HAP-1 (cell line): ENCODE measurements at places on chromosomes 7 and 10.
A peak's percentile ranks its signal among the peaks of the same experiment; 100 is the strongest.

DNA sequence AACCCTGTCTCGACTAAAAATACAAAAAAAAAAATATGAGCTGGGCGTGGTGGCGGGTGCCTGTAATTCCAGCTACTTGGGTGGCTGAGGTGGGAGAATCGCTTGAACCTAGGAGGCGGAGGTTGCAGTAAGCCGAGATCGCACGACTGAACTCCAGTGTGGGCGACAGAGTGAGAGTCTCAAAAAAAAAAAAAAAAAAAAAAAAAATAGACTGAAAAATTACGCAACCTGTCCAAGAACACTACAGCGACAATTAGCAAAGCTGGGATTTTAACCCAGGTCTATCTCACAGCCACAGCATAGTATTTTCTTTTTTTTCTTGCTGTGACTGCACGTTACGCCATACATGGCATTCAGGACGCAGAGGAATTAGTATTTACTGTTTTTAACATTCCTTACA is 1.1 kb upstream of the RABGEF1 start:
- DNase-seq: no peak

- no peak for DNase-seq
These were observed 141.3 kb upstream of the VKORC1L1 start for GRCh38 chr7:65731562-65732035.

- no peak for DNase-seq
These were observed 53.9 kb downstream of the USP6NL start for GRCh38 chr10:11557513-11557912.

- no peak for DNase-seq
These were observed 631 bp upstream of the PRKRIP1 start for GRCh38 chr7:102395592-102395872.

DNA sequence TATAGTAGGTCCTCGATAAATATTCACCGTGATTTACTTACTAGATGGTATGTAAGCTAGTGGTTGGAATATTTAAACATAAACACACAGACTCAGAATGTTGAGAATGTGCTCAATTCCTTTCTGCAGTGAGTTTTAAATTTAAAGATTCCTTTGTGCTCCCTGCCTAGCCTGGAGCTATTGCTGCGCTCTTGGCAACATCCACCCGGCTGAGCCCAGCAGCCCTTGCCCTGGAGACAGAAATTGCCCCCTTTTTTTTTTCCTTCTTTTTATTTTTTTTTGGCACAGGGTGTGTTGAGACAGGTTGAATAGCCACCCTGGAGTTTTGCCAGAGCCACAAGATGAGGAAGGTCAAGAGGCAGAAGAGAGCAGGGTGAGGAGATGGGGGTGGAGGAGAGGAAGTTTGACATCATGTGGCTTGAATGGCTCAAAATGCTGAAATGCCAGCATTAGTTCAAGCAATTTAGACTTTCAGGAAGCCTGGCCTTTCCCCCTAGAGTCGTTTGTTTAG is 180.8 kb downstream of the PRKCQ start:
- no peak for DNase-seq

DNA sequence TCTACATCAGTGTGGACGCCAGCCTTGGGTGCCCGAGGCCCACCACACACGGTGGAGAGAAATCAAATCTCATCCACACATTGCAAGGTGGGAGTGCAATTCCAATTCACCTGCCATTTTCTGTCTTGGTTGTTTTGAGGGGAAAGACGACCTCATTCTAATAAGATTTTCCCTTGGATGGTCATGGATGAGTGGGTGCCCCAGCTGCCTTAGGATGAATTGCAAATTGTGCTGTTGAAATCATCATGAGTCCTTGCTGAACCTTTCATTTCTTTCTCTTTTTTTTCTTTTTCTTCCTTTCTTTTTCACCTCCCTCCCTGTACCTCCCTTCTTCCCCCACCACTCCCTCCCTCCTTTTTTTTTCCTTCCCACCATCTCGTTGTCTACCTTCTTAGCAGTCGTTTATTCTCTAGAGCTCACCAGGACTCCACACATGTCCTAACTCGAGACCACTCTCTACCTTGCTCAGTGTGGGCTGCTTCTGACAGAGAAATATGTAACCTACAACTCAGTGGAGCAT is 266.9 kb upstream of the NFE2L3 start:
- no peak for DNase-seq

GRCh38 chr10:3455385-3456334 is 283.1 kb upstream of the PITRM1 start:
- no peak for DNase-seq

DNA sequence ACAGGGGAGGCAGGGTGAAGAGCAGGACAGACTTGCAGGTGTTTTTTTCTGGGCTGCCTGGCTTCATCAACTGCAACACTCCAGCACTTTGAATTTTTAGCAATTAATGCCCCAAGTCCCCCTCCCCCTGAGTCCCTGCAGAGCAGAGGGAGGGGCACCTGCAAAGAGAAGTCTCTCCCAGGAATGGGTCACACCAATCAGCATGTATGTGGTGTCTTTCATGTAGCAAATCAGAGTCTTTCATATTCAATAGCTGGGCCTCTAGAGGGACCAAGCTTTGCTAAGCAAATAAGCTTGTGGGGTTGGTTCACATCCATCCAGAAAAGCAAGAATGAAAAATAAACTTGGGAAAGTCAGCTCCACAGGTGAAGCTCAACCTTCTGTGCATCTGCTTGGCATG is 90.7 kb downstream of the PARP12 start:
- peak; percentile 52 for DNase-seq

GRCh38 chr7:87322912-87323311 is 22.6 kb upstream of the CROT start:
- DNase-seq: no peak

GRCh38 chr7:73834626-73835191 is 3.9 kb downstream of the CLDN4 start:
- DNase-seq: no peak

DNA sequence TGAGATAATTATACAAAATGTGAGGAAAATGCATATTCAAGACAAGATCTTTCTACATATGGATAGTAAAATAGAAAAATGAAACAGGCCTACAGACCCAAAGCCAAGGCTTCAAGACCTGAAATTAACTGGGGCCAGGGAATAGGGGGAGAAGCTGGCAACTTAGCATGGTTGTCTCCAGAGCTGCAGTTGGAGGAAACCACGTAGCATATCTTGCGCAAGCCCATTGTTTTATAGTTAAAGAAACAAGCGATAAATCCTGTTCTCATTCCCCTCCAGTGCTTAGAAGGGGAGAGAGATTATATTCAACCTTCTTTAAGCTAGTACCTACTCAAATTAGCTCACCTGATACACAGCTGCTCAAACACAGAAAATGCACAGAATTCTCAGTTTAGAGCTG is 197.1 kb downstream of the SORCS1 start:
- no peak for DNase-seq

- no peak for DNase-seq
These were observed 8.4 kb downstream of the BNIP3 start for GRCh38 chr10:131973160-131973951.

DNA sequence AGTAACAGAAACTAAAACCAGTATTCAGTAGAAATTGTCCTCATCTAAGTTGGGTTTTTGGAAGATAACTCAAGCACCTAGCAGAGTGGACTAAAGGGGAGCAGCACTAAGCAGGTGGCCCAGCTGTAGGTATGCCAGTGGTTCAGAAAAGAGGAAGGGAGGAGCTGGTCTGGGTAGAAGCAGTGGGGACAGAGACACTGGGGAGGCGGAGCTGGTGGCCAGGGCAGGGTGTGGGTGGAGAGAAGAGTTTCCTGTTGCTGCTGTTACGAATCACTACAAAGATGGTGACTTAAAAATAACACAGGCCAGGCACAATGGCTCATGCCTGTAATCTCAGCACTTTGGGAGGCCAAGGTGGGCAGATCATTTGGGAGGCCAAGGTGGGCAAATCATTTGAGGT is 136.2 kb downstream of the WDR11 start:
- DNase-seq: no peak

DNA sequence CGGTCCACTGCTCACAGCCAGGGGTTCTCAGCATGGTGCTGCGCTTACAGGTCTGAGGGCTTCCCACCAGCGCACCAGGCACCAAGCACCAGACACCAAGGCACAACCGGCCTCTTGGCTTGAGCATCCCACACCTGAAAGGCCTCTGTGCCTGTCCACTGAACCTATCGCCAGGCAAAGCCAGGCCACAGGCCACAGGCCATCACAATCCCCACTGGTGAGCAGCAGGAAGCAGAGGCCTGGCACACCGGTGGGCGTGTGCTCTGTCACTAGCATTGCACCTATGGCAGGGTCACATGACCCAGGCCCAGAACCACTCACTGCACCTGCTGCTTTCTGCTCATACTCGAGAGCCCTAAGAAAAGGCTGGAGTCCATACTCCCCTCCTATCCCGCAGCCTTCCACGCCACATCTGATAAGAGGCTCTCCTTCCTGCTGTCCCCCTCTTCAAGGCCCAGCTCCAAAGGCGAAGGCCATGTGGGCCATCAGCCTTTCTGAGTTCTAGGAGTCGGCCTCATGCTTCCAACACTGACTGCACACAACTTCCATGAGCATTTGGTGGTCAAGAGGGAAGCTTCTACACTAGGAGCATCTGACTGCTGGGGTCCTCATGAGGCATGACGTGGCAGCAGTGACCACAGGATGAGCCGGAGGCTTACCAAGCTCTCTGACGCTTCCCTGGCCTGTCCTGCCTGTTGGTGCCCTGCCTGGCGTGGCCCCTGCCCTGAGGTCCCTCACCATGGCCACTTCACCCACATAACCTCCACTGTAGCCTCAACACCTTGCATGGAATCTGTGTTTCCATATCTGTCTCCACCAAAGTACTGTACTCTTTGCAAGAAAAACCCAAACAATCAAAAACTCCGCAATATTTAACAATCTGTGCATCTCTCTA is 166.3 kb downstream of the TNS3 start:
- DNase-seq: no peak

DNA sequence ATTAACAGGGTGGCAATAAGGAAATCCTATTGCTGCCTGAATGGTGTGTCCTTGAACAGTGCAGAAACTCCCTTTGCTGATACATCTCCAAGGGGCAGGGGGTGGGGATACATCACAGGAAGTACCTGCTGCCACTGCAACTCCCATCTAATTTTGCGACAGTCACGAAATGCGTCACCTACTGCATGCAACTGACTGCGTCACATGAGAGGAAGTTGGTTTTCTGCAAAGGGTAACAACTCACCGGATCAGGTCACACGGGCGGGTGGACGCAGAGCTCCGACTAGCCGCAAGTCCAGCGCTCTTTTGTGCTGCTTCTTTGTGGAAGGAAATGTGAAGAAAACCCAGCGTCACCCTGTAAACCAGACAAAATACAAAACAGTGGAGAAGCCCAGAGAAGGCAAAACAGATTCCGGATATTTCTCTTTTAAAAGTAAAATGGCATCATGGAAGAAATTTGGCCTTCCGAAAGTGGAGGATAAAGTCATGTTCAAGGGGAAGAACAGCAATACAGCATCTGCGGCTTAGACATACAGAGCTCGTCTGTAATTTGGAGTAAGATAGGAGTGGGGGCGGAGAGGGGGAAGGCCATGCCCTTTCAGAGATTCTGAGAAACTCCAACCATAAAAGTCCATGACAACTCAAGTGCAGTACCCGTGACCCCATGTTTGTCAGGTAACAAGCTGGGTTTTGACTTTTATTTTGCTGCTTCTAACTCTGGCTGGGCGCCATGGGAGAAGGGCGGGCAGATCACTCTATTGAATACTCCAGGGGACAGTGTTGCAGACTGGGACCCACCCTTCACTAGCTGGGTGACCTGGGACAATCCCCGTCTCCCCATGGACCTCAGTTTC is 32.3 kb upstream of the PLEKHS1 start:
- DNase-seq: no peak

GRCh38 chr7:73433924-73434700 is 534 bp downstream of the FZD9 start:
- DNase-seq: no peak

- DNase-seq: no peak
These were observed 124.7 kb upstream of the SDK1 start for GRCh38 chr7:3176112-3177000.

DNA sequence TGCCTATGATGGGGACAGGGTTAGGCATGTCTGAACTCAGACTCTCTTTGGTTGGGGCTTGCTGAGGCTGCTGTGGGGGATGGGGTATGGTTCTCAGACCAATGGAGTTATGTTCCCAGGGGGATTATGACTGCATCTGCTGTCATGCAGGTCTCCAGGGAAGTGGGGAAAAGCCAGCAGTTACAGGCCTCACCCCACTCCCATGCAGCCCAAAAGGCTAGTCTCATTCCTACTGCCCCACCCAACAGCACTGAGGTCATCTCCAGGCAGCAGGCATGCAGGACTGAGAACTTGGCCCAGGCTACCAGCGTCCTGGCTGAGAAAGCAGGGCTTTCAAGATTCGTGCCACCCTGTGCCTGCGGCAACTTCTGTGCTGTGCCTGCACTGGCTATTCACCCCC is 373.3 kb downstream of the HTR7 start:
- no peak for DNase-seq

- no peak for DNase-seq
These were observed 2.0 kb downstream of the DBF4 start for GRCh38 chr7:87878208-87878735.

GRCh38 chr7:50610521-50611277 is 45.5 kb upstream of the DDC start:
- no peak for DNase-seq

GRCh38 chr7:155020996-155021395 is 18.1 kb upstream of the PAXIP1 start:
- DNase-seq: no peak

- no peak for DNase-seq
These were observed 1.3 kb upstream of the PRKAG2 start for GRCh38 chr7:151877911-151878835.

DNA sequence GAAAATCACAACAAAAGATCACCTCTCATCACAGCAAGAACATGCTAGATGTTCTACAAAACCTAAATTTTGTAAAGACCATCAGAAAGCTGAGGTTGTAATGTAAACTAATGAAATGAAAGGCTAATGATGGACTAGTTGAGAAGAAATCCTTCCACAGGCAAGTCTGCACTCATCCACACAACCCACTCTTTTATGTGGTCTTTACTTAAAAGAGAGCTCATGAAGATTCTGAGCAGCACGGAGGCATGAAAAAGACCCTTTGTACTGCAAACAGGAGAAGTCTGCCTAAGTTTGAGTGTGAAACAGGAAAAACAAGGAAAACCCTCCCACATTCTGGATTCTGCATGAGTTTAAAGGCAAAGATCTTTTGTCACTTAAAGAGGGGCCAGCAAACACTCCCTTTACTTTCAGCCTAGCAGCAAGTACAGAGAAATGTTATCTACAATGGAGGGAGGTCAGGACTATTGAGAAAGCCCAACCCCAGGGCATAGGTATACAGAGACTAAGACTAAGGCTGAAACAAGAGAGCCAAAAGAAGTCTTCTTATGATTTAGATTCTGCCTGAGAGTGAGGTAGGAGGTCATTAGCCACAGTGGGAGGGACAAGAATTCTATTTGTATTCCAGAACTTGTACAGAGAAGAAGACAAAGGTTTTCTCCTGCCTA is 521.2 kb upstream of the TEX47 start:
- DNase-seq: no peak
